Activated CD8-positive, alpha-beta T cell treated with anti-CD3 and anti-CD28 coated beads, Interleukin-2, amount 10 ng/mL, durations not matched to agents 7 days and 5 days (primary cell): ENCODE measurements at places on chromosomes 4 and X. TPM values are rescaled to one million over a fixed set of nuclear protein-coding genes. Genes with fewer than 3 reads are reported as not detected.

DNA sequence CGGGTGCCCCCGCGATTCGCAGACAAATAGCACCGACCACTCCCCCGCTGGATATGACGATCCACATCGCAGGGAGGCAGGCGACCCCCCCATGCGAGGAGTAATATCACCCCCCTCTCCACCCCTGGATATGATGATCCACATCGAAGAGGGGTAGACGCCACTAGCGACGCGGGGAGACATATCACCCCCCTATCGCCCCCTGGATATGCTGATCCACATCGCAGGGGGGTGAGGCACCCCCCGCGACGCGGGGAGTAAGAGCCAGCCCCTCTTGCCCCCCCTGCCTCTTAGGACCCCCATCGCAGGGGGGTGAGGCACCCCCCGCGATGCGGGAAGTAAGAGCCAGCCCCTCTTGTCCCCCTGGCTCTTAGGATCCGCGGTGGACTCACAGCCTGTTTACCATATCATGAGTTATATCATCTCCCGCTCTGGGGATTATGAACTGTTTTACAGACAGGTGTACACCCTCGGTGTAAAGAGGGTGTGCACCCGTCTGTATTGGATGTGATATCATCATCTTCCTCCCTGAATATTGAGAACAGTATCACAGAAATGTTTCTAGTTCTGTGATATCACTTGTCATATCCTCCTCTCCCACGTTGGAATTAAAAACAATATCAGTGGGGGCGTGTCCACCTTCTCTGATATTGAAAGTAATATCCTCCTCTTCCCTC, 22.7 kb upstream of the DRD5 start:
- peak; percentile 28 for DNase-seq

- no peak for DNase-seq
Observed at GRCh38 chr4:173466101-173466500, 63.9 kb downstream of the HAND2 start.

GRCh38 chr4:143586080-143586479, 72.6 kb downstream of the SMARCA5 start:
- DNase-seq = no peak

DNA sequence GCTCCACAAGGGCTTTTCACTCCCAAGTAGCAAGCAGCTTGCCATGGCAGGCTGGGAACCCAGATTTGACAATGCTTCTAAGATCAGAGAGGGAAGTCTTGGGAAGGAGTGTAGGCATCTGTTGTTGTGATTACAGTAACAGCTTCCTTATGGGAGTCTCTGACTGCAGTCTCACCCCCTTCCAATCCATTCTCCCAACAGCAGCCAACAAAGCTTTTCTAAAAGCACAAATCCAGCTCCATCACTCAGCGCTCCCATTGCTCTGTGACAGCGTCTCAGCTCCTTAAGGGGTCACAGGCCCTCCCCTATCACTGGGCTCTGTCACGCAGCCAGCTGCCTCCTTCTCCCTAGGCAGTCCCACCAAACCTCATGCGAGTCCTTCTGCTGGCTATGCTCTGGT, 7.1 kb downstream of the IGFBP7 start:
- no peak for DNase-seq

GRCh38 chr4:170743633-170744032, 653.9 kb upstream of the AADAT start:
- no peak for DNase-seq

DNA sequence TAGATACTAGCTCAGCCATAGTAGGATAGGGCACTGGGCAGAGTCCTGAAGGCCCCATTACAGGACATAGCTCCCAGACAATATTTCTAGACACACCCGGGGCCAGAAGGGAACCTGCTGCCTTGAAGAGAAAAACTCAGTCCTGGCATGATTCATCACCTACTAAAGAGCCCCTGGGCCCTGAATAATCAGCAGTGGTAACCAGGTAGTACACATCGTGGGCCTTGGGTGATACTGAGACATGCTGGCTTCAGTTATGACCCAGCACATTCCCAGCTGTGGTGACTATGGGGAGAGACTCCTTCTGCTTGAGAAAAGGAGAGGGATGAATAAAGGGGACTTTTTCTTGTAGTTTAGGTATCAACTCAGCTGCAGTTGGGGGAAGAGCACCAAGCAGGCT, 104.3 kb upstream of the STK26 start:
- DNase-seq = no peak

GRCh38 chr4:126086041-126086440, 771.3 kb downstream of the FAT4 start:
- no peak for DNase-seq

GRCh38 chr4:74056114-74056857, 17.8 kb upstream of the CXCL3 start:
- DNase-seq = no peak

DNA sequence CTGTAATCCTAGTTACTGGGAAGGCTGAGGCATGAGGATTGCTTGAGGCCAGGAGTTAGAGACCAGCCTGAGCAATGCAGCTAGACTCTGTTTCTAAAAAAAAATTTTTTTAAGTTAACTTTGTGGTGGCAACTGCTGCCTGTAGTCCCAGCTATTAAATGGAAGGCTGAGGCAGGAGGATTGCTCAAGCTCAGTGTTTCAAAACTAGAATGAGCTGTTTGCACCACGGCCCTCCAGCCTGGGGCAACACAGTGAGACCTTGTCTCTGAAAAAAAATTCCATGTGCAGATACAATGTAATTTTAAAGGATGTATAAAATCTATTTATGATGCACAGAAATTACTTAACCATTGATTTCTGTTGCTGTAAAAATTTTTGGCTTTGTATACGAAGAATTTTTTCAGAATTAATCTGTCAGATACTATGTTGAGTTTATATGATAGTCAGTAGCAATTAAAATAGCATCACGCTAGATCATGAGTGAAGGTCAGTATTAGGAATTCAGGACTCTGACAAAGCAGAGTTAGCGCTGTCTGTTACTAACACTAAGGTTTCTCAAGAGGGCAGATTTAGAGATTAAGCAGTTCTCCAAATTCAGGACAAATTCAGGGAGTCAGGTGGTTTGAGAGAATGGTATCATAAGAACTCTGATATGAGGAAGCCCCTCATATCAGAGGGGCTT, 8.3 kb upstream of the AGA start:
- no peak for DNase-seq

GRCh38 chrX:120136840-120137239, 21.1 kb upstream of the RHOXF1 start:
- DNase-seq = no peak

DNA sequence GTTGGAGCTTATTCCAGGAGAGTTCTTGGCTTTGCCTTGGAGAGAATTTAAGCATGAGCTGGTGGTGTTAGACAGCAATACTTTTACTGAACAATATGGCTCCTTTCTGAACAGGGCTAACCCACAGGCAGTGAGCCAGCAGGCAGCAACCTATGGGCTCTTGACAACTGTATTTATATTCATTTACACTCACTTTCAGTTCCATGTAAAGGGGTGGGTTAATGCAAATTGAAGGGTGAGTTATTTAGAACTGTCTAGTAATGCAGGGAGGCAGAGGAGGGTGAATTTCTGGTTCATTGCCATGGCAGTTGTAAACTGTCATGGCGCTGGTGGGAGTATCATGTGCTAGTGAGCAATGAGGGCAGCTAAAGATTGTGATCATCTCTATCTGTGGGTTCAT, 15.7 kb downstream of the FOXR2 start:
- DNase-seq = no peak

DNA sequence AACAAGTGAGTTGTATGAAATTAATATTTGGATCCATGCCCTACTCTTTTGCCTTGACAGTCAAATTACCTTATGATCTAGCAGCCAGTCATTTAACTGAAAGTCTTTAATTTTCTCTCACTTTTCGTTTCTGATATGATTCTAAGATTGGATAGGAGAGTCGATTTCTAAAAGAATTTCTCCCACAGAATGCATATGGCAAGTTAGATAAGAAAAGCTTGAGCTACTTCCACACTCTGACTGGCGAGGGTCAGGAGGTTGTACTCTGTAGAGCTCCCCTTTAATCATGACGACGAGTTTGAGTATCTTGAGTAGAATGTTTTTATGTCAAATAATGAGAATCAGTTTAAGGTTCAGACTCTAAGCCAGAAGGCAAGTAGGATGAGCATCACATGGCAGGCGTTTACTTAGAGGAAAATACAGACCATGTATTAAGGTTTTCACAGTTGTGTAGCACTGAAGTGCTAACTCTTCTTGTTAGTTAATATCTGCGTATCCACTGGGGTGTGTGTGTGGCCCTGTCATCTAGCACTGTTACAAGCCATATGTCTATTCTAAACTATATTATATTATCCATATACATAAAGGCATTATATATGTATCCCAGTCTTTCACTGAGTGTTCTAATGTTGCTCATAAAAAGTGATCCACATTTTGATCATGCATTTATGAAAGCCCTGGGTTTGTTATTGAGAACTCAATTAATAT, 37.8 kb downstream of the LRP2BP start:
- no peak for DNase-seq

- no peak for DNase-seq
Observed at GRCh38 chr4:23861897-23862296, 27.9 kb downstream of the PPARGC1A start.

GRCh38 chr4:123517971-123518370, 121.4 kb downstream of the SPRY1 start:
- DNase-seq = no peak

DNA sequence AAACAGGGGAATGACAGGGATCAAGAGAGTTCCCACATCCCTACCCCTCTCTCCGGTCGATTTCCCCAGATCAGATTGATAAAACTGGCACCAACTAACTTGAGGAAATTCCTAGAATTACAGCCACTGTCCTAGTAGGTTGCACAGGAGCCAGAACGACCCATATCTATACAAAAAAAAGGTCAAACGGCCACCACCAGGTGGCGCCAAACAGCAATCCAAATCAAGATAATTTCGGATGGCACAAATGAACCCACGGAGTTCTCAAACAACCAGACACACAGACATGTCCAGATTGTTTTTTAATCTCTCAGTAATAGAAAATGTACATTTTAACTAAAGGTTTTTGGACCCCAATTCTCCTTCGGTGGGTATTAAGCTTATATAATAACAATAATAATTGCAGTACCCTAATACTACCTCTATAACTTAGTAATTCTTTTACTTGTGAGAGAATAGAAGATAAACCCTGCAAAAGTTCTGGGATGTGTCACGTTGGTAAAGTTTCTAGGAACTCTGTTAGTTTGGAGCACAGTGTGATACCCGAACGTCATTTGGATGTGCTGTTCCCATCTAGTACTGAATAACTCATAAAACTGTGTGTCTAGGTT, 212.6 kb downstream of the SPOCK3 start:
- peak; percentile 70 for DNase-seq

DNA sequence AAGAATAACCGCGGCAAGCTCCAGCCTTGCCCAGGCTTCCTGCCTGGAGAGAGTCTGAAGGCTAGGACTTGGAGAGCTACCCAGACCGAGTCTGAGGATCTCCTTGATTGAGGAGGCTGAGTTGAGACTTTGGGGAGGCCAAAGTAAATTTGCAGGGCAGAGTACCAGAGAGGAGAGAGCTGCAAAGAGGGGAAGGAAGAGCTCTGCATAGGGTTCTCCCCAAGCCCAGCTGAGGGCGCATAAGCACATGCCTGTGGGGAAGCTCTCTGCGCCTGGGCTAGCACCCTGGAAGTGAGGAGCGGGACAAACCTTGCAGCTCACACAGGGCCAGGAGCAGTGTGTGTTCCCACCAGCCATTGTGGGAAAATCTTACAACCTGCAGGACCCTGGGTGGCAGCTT, 56.1 kb downstream of the FAM193A start:
- no peak for DNase-seq

DNA sequence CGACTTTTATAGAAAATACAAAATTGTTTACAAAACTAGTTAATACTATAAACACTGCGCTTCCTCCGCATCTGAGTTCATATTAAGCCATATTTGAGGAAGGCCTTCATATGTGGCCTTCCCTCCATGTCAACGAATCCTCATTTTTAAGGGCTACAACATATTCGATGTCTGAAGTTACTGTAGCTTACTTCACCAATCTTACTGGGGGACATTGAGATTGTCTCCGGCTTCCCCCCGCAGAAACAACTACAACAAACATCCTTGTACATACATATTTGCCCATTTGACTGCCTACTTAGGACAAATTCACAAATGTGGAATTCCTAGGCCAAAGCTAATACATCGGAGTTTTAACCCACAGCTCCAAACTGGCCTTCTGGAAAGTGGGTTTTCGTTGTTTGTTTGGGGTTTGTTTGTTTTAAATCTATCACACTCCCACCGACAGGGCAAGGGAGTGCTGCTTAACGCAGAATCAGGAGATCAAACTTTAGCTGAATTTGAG, 581 bp upstream of the FAM114A1 start:
- DNase-seq = no peak

DNA sequence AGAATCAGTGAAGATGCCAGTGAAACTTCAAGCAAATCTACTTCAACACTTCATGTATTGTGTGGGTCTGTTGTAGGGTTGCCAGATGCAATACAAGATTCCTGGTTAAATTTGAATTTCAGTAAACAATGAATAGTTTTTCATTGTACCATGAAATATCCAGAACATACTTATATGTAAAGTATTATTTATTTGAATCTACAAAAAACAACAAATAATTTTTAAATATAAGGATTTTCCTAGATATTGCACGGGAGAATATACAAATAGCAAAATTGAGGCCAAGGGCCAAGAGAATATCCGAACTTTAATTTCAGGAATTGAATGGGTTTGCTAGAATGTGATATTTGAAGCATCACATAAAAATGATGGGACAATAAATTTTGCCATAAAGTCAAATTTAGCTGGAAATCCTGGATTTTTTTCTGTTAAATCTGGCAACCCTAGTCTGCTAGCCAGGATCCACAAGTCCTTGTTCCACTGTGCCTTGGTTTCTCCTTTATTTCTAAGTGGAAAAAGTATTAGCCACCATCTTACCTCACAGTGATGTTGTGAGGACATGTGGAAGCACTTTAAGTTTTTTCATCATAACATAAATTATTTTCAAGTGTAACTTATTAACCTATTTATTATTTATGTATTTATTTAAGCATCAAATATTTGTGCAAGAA, 2.3 kb downstream of the CXCL8 start:
- no peak for DNase-seq

DNA sequence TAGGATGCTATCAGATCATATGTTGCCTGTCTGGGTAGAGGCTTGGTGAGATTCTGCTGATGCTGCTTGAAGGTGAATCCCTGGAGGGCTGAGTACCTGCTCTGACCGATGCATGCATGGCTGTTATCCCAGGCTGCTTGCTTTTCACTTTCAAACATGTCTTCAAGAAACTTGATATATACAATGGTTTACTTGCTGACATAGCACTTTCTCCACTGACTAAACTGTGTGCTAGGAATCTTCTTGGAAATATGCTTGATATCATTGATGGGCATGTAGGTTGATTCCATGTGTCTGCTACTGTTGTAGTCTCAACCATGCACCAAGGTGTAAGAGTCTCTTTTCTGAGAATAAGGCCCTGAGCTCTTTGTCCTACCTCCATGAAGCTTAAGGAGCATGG, 79.6 kb upstream of the WDR1 start:
- no peak for DNase-seq

The PAQR3 gene
- total RNA-seq = 16.2 TPM

The COL4A6 gene
- total RNA-seq = not detected

The TSPAN7 gene
- not detected for total RNA-seq

The BRS3 gene
- total RNA-seq = not detected

The XPNPEP2 gene
- total RNA-seq = 1.6 TPM

The TMPRSS11E gene
- not detected for total RNA-seq
